CD4-positive, CD25-positive, alpha-beta regulatory T cell (primary cell): ENCODE measurements at places on chromosomes 16 and 17.

GRCh38 chr17:37735165-37735564 lies 9.7 kb downstream of the HNF1B start:
- DNase-seq = no peak

DNA sequence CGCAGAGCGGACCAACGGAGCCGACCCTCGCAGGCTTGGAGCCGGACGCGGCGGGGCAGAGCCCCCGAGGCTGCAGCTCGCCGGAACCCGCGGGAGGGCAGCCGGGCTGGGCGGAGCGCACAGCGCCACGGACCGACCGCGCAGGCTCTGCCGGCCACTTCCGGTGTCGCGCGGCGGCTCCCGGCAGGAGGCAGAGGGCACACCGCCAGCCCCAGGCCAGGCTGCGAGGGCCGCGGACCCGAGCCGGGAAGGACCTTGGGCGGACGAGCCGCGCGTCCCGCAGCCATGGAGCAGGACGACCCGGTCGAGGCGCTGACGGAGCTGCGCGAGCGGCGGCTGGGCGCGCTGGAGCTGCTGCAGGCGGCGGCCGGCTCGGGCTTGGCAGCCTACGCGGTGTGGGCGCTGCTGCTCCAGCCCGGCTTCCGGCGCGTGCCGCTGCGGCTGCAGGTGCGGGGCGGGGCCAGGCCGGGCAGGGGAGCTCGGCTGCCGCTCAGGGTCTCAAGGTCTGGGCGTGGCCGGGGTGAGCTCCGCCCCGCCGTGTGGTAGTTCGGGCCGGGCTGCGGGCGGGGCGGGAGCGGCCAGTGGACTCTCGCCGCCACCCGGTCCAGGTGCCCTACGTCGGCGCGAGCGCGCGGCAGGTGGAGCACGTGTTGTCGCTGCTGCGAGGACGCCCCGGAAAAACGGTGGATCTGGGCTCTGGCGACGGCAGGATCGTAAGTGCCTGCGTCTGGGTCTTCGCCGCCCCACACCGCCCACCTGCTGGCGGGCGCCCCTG lies at the start of gene ANTKMT:
ANTKMT (plus strand) TSS at position 157 of the 775 bp plus-strand sequence; CDS start at position 286, 129 bp downstream.
- peak; percentile 72 for DNase-seq

- DNase-seq = no peak
Observed at GRCh38 chr16:69465083-69465721, 40.8 kb downstream of the CYB5B start.

DNA sequence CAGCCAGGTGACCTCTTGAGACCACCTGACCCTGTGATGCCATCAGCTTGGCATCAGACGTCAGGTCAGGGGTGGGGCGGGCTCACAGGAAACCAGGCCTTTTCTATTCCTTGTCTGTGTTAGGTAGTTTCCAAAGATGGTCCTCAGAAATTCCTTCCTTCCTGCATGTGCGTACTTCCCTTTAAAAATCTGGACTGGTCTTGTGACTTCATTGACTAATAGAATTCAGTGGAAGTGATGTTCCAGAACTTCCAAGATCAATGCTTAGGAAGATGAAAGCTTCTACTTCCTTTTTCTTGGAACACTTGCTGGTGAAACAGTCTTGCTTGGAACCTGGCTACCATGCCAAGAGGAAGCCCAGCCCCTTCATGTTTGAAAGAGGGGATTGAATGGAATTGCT lies 10.0 kb upstream of the N4BP1 start:
- no peak for DNase-seq

DNA sequence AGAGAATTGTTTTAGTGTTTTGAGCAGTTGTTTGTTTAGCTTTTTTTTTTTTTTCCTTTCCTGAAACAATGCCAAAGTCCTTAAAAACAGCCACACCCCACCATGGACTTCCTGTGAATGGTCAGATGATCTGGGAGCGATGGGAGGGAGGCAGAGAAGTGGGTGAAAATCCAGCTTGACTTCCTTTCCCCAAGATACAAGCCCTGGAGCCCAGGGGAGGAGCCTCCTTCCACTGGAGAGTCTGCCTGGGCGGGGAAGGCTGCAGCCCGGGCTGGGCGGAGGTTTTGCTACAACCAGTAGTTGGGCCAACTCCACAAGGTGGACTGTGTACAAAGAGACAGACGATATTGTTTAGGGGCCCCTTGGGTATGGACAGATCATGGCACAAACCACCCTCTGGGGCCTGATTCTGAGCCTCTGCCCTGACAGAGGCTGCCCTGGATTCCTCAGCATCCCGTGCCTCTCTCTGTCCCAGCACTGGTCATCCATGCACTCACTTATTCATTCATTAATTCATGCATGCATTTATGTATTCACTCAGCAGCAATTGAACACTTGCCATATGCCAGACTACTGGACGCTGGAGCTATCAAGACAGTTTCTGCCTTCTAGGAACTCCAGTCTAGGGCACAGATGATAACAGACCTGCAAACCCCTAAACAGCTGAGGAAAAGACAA lies 29.8 kb downstream of the WSB1 start:
- DNase-seq = no peak

- DNase-seq = no peak
Observed at GRCh38 chr16:54191163-54191562, 95.4 kb downstream of the IRX3 start.

DNA sequence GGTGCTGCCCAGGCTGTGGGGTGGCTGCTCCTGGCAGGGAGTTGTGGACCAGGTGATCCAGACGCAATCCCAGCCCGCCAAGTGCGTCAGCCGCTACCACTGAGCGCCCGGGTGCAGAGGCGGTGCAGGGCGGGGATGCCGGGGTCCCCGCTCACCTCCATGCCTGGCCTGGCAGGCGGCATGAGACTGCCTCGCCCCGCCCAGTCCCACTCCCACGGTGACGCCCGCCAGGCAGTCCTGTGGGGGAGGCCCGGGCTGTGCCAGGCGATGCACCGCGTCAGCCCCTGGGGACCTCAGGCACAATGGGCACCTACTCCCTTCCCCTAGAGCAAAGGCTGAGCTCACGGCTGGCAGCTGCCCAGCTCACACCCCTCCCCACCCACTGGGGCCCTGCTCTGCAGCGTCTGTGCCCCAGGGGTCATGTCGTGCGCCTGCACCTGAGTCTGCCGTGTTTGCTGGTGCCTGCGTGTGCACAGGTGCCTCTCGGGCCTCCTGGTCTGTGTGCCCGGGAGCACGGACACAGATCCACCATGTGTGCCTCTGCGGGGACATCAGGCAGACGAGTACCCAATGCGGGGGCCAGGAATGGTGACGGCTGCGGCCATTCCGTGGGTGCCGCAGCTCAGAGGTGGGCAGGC lies 5.3 kb downstream of the RPUSD1 start:
- no peak for DNase-seq

- no peak for DNase-seq
Observed at GRCh38 chr16:13953501-13953900, 33.5 kb downstream of the ERCC4 start.

GRCh38 chr16:53111078-53111791 lies 56.4 kb downstream of the CHD9 start:
- no peak for DNase-seq

- no peak for DNase-seq
Observed at GRCh38 chr17:50527155-50527762, 5.3 kb upstream of the EPN3 start.
